PC-9 (cell line): ENCODE measurements at places on chromosomes 1 and 21.

DNA sequence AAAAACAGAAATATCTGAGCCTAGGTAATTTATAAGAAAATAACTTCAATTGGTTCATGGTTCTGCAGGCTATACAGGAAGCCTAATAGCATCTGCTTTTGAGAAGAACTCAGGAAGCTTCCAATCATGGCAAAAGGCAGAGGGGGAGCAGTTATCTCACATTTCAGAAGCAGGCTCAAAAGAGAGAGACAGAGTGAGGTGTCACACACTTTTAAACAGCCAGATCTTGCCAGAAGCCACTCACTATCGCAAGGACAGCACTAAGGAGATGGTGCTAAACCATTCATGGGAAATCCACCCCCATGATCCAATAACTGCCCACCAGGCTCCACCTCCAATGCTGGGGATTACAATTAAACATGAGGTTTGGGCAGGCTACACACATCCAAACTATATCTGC lies 25.5 kb downstream of the RGS18 start:
- DNase-seq = no peak

- DNase-seq = no peak
Observed at GRCh38 chr1:43038232-43038935, 79.7 kb upstream of the SLC2A1 start.

- DNase-seq = no peak
Observed at GRCh38 chr1:118989878-118990378, 1.8 kb upstream of the TBX15 start.

DNA sequence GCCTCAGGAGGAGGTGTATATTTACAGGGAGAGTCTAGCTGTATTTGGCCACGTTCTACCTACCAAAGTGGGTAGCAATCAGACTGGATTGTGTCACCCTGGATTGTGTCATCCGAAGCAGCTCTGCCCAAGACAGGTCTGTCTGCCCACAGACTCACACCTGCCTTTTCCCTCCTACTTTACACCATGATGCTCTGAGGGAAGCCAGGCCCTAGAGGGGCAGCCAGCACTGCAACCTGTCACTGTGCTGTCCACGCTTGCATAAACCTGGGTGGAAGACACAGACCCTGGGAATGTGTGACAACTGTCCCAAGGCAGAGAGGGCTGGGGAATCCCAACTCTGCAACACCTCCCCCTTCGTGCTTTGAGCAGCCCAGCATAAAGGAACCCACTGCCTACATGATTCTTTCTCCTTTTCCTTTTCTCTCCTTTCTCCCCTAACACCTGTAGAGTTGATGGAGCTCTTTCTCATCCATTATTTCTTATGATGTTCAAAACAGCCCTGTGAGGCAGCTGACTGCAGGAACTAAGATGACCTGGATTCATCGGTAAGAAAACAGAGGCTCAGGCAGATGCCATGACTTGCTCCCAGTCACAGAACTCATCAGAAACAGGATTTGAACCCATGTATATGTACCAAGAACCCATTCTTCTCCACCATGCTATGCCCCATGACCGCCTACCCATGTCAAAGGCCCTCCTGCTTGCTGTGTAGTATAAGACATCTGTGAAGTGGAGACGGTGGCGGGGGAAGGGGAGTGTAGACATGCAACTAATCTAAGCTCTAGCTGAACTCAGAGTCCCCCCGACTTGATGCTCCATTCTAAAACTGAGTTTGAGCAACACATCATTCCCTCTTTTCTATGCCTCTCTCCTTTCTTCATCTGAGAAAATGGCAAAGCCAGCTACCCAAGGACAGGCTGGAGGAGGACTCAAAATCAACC lies 55.9 kb downstream of the ITPKB start:
- DNase-seq = no peak

GRCh38 chr1:23601968-23602876 lies 42.9 kb upstream of the ID3 start:
- DNase-seq = no peak

DNA sequence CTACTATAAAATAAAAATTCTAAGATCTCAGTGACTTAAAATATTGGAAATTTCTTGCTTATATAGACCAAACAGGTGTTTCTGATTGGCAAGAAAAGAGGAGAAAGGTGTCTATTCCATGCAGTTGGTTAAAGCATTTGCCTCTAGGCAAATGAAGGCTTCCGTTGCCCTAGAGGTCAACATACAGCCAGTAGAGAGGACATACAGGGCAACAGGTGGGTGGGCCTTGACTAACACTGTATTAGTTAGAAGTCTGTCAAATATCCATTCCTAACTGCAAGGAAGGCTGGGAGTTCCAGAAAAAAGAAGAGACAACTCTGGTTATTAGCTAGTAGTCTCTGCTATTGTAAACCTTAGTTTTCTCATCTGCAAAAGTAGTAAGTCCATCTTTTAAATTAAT lies 43.0 kb downstream of the TNFSF4 start:
- DNase-seq = no peak

DNA sequence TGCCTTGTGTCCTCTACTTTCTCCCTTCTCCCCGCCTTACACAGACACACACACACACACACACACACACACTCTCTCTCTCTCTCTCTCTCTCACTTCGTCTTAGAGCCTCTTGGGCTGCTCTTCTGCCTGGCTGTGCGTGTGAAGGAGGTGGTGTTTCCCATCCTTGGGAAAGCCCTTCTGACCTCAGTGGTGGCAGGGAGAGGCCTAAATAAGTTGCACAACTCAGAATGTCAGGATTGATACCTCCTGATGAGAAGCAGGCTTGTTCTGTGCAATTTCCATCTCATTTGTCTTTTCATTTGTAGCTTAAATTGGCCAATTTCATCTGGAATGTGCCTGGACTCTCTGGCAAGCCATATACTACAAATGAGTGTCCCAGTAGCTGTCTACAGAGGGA lies 25.0 kb downstream of the LRRN2 start:
- DNase-seq = no peak

DNA sequence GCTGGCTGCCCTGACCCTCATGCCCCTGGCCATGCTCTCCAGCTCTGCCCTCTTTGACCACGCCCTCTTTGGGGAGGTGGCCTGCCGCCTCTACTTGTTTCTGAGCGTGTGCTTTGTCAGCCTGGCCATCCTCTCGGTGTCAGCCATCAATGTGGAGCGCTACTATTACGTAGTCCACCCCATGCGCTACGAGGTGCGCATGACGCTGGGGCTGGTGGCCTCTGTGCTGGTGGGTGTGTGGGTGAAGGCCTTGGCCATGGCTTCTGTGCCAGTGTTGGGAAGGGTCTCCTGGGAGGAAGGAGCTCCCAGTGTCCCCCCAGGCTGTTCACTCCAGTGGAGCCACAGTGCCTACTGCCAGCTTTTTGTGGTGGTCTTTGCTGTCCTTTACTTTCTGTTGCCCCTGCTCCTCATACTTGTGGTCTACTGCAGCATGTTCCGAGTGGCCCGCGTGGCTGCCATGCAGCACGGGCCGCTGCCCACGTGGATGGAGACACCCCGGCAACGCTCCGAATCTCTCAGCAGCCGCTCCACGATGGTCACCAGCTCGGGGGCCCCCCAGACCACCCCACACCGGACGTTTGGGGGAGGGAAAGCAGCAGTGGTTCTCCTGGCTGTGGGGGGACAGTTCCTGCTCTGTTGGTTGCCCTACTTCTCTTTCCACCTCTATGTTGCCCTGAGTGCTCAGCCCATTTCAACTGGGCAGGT lies 3.8 kb downstream of the GPR61 start:
- no peak for DNase-seq

- DNase-seq = no peak
Observed at GRCh38 chr1:117295001-117295400, 72.2 kb upstream of the MAN1A2 start.

DNA sequence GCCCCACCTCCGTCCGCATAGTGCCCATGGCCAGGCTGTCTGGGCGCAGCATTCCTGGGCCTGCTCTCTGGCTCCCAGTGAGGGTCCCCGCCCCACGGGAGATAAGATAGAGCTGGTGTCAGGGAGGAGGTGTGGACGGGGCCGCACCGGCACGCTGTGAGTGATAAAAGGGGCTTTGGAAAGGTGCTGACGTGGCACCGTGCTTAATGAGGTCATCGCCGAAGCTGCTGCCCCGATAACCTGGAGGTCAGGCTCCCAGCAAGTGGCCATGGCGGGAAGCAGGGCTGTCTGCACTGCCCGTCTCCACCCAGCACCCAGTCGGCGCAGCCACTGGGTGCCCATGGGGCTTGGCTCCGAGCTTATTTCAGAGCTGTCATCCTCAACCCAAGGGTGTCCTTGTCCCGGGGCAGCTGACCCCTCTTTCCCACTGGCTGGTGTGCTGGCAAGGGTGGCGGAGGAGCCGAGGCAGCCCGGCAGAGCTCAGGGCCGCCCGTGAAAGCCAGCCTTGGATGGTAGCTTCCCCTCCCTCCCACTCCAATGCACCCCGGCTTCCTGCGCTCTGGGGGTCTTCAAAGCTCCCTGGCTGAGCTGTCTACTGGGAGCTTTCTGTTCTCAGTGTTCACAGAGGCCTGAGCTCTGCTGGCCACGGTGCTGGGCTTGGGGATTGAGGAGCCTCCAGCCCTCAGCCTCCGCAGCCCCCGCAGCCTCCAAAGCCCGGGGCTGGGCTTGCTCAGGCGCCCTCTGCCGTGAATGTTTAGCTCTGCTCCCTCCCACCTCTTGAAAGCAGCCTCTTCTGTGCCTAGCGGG lies 105.1 kb upstream of the ARHGEF16 start:
- DNase-seq = peak; percentile 47

DNA sequence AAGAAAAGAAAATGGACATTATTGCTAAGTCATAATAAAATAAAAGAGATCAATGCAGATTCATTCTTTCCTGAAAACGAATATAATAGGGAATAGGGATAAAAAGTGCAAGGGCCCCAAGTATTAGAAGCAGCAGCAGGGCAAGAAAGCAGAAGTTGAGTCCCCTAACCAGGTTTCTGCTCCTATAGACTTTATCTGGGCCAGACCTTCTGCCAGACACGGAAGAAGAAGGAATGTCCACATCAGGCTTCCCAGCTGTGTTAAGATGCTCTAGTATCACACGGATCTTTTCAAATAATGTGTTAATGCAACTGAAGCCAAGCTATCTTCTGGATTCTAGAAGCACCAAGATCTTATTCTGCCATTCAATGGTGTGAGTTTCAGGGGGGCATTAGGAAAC lies 26.9 kb downstream of the CD244 start:
- DNase-seq = no peak

DNA sequence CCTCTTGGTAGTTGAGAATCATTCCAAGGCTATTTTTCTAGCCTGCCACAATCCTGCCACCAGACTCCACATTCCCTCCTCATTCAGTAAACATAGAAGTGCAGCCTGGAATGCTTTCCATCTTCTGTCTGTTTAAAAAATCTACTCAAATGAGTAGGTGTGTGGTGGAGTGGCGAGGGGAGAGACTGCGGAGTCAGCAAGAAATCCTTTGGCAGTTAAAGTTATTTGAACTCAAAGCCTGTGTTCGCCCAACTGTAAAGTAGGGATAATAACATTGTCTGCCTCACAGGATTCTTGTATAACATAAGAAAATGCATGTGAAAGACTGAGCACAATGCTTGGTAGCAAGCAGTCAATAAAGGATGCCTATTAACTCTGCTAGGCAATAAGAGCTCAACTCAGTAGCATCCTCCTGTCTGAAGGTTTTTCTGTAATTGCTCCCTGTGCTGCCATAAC lies 22.2 kb upstream of the DPT start:
- no peak for DNase-seq

DNA sequence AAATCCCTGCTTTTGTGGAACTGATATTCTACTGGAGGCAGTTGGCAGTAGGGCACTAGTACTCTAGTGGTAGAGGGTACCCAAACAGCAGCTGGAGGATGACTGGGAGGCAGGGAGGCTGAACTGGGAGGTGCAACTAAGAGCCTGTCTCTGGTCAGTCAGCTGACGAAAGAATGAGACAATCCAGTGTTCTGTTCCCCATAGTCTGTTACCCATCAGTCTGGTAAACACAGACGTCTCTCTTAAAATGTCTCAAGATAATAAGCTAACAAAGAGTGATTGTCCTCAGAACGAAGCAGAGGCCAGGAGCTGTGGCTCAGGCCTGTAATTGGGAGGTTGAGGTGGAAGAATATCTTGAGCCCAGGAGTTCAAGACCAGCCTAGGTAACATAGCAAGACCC lies 30.4 kb downstream of the TFAP2E start:
- DNase-seq = no peak

GRCh38 chr1:227541796-227542152 lies 21.6 kb upstream of the ZNF678 start:
- DNase-seq = no peak

GRCh38 chr1:246761396-246761795 lies 37.2 kb downstream of the SCCPDH start:
- no peak for DNase-seq

GRCh38 chr1:178124115-178124514 lies 30.2 kb downstream of the RASAL2 start:
- no peak for DNase-seq

DNA sequence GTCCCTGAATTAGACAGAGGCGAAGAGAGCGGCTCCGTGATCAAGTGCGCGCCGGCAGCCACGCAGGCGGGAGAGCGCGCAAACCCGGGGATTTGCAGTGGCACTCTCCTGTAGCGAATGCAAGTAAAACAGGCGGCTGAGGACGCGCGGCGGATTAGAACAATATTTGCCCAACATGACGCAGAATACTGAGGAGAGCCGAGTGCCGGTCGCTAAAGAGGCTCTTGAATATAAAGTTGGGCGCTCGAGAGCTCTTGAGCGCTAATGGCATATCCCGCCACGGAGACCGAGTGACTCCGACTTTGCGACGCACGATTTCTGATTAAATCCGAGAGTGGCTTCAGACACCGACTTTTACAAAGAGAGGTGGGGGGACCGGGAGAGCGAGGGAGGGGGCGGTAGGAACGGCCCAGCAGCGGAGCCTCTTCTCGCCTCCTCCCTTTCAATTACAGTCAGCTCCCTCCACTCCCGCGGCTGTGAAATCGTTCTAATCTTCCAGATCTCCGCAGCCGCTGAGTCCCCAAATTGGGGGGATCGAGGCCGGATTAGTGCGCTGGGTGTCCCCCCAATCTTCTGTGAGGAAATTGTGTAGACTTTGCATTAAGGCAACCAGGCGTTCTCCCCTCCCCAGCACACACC lies 2.3 kb downstream of the PAX7 start:
- no peak for DNase-seq

GRCh38 chr21:25859235-25859929 lies 124.6 kb downstream of the GABPA start:
- no peak for DNase-seq

DNA sequence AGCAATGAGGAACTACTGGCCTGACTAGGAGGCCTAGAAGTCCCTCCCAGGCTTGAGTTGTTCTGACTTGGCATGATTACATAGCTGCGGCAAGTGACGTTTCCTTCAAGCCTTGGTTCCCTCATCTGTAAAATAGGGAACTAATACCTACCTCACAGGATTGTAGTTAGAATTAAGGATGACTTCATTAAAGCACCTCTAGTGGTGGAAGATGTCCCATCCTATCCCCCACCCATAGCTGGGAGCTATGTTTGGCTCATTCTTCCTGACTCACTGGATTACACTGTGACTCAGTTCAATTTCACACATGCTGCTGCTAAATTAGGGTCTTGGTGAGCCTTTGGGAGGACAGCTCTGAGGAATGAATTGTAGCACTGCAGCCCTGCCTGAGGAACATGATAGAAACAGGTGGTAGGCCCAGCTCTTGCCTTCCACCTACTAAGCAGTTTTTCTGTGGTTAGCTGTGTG lies 6.0 kb upstream of the SHISA4 start:
- peak; percentile 51 for DNase-seq

GRCh38 chr1:223785808-223786207 lies 59.9 kb downstream of the TP53BP2 start:
- DNase-seq = no peak

- DNase-seq = peak; percentile 38
Observed at GRCh38 chr1:40774266-40774998, 9.2 kb upstream of the KCNQ4 start.

- peak; percentile 59 for DNase-seq
Observed at GRCh38 chr1:32774950-32775634, 42.1 kb downstream of the YARS1 start.

GRCh38 chr1:172976222-172977041 lies 74.3 kb downstream of the TNFSF18 start:
- DNase-seq = peak; percentile 61

GRCh38 chr1:165698761-165699052 lies 345 bp upstream of the ALDH9A1 start:
- DNase-seq = no peak
